Effector CD4-positive, alpha-beta T cell (primary cell): ENCODE measurements at places on chromosomes 1 and 21.

- DNase-seq = no peak
Observed at GRCh38 chr1:160761046-160761445, 22.0 kb downstream of the SLAMF7 start.

DNA sequence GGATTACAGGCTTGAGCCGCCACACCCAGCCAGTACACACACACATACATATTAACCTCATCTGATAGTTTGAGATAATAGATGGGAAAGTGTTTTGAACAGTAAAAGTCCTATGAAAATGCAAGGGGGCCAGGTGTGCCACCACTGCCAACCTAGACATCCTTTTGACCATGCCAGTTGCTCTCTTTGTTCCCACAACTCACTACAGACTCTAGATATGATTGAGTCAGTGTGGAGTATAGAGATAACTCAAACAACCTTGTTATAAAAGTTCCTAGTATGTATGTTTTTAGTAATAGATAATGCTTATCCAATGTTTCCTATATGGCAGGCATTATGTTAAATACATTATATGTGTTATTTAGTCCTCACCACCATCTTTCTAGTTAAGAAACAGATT, 72.7 kb upstream of the JAK1 start:
- DNase-seq = no peak

GRCh38 chr1:221961532-221962292, 219.8 kb upstream of the DUSP10 start:
- no peak for DNase-seq

DNA sequence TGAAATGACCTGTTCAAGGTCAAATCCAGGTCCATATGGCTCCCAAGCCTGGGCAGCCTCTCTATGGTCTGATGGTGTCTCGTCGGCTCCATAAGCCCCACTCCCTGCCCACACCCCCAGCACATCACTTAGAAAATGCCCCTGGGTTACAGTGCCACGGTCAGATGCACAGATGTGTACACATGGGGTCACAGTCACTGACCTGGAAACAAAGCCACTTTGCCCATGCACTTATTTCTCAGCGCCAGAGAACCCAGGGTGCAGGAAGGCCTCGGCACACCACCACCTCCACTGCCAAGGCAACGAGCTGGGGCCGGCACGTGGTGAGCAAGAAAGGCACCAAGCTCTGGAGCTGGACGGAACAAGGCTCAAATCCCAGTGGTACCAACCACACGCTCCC, 24.7 kb downstream of the IFFO2 start:
- no peak for DNase-seq

- no peak for DNase-seq
Observed at GRCh38 chr1:181456551-181456950, 26.8 kb upstream of the CACNA1E start.

- no peak for DNase-seq
Observed at GRCh38 chr1:113868387-113869083, 3.0 kb downstream of the PTPN22 start.
